ENCODE measurements at places on chromosomes 7 and 10.
A peak's percentile ranks its signal among the peaks of the same experiment; 100 is the strongest.

DNA sequence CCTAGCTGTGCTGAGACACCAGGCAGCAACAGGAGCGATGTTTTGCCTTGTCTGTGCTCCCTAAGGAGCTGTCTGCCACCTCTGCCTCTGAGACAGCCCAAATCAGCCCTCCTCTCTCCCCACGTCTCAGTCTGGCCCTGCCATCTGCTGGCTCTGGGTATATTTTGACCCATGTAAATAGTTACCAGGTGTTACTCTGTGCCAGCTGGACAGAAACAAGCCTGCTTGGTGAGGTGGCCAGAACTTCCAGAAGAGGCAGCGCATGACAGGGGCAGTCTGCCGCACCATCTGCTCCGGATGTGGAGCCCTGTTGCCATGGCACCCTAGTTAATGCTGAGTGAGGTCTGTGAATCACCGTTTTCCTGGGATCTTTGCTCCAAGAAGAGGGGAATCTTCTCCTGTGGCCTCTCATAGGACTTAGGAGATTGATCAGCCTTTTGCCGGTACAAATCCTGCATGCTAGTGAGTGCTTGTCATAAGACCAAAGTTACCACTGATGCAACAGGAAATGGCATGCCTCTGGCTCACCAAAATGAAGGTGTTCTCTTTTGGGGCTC lies 31.8 kb downstream of the GSTO2 start:
- DNase-seq, result peak; percentile 43

GRCh38 chr10:122468307-122468925 lies 7.1 kb downstream of the HTRA1 start:
- no peak for DNase-seq

GRCh38 chr10:79258894-79259293 lies 88.4 kb upstream of the PPIF start:
- no peak for DNase-seq

DNA sequence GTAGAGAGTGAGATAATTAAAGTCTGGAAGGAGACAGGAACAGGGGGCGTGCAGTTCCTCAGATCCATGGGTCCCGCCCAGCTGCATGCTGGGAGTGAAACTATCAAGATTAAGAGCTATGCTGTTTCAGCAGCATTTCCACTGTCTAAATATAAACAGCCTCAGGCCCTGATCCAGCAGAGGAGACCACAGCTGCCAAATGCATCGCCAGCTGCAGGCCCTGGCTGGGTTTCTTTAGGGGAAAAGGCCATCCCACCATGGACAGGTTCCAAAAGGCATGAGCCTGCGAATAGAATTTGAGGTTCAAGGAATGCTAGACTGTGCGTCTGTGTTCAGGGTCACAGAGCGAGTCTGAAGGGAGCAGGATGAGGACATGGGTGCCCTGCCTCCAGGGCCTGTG lies 411.4 kb downstream of the PAXIP1 start:
- no peak for DNase-seq

GRCh38 chr7:17421941-17422340 lies 123.5 kb downstream of the AHR start:
- no peak for DNase-seq

DNA sequence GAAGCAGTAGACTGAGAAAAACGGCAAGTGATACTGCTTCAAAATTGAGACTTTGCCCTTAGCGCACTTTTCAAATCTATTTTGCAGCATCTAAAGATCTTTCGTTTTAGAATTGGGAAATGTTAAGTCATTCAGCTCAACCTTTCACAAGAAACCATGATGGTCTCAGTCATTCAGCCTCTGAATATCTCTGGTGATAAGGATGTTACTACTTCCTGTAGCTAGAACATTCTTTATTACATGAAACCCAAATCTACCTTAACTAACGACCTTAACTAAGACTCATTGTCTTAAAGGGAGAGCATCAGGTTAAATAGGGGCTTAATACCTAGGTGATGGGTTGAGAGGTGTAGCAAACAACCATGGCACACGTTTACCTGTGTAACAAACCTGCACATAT lies 26.4 kb upstream of the AKR1B10 start:
- no peak for DNase-seq

DNA sequence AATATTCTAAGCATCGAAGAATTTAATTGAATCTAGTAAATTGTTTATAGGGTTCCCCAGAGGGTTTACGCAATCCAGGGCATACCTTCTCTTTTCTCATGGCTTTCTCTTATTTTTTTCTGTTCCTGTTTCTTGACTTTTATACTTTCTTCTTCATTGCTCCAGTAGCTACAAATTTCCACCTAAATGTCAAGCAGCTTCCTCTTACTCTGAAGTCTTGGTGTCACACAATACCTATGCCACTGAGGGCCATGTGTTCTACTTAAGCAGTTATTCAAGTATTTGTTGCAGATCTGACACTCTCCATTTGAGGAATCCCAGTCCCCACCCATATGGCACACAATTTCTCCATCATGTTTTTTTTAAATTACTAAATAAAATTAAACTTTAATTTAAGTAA lies 343.1 kb upstream of the MBL2 start:
- no peak for DNase-seq
